Epithelial cell of prostate (primary cell): ENCODE measurements at places on chromosomes 5 and 9.

- no peak for DNase-seq
Observed at GRCh38 chr5:171865471-171865870, 79.9 kb downstream of the SMIM23 start.

DNA sequence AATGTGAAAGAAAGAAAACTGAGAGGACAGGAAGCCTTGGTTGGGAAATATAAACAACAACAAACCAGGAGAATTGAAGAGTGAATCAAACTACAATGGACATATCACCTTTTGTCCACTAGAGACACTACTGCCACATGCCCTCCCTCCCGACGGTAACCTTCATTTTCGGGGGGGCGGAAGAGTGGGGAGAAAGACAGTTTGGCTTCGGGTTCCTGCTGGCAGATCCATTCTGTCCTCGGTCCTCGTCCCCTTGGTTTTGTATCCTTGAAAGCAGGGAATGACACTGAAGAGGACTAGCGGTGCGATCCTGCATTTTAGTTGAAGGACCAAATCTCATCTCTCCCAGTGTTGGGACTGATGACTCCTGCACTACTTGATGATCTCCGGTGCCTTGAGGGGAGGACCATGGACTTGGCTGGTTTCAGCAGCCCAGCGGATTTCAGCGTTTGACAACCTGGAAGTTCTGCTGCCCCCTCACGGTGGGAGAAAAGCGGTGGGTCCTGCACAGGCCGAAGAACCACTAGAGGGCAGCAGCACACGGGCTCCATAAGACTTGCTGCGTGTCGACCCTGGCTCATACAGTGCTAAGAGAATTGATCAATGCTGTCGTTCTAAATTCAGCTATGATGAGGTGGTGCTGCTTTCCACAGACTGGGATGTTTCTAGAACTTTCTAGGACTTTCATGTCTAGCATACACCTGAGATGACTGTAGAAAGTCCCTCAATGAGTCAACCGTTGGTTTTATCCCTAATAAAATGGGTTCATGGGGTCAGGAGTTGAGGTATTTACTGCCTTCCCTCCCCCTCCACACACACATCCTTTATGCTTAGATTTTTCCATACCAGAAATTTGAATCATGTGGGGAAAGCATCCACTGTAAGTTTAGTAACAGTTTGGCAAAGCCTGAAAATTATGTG, 15.1 kb upstream of the ZNF131 start:
- DNase-seq, result peak; percentile 51

DNA sequence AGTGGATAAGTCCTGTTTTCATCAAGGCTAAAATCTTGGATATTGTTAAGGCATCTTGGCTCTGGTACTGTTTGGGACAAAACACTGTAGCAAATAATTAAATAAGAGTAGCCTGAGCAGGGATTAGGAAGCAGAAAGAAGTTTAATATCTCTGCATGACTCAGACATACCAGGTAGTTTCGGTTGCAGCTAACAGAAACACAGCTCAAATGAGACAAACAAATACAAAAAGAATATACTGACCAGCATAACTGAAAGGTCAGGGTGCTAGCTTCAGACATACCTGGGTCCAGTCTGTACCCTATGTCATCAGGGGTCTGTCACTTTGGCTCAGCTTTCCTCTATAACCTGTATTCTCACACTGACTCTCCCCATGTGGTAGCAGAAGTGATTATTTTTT, 156.4 kb upstream of the MAP3K1 start:
- no peak for DNase-seq

DNA sequence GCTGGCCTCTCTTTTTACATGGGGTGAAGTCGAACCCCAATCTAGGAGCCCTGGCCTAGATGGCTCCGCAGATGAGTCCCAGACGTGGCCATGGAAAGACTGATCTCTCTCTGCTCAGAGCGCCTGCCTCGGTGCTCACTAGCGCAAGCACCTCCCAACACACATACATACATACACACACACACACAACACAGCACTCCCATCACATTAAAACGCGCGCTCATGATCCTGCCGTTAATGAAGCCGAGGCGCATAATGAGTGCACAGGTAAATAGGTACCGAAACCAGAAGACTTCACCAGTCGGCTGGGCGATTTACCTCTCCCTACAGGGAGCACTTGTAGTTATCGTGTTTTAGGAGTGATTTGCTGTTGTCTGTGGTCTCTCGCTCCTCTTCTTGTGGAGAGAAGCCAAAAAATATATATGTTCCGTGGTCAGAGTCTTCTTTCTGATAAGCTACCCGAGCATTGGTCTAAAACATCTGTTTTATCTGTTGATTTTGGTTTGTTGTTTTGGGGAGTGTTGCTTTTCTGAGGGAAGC, 207.7 kb downstream of the MEF2C start:
- DNase-seq, result no peak

- DNase-seq, result no peak
Observed at GRCh38 chr5:6886866-6887265, 173.6 kb downstream of the TENT4A start.

DNA sequence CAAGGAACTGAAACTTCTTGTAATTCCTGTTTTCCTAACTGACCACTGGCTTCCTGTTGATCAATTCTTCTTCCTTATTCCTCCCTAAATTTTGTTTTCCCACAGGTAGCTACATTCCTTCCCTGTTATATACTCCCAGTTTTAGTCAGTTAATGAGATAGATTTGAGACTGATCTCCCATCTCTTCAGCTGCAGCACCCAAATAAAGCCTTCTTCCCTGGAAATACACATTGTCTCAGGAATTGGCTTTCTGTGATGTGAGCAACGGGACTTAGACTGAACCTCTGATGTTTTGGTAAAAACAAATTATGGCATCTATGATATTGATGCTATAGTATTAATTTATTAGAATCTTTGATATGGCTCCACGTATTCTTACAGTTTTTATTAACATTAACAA, 617.3 kb upstream of the ST8SIA4 start:
- no peak for DNase-seq

GRCh38 chr5:79859588-79859987, 131.5 kb downstream of the MTX3 start:
- DNase-seq, result no peak

GRCh38 chr9:91312717-91313325, 48.9 kb downstream of the AUH start:
- peak; percentile 89 for DNase-seq

GRCh38 chr5:19676895-19677294, 311.1 kb downstream of the CDH18 start:
- no peak for DNase-seq

DNA sequence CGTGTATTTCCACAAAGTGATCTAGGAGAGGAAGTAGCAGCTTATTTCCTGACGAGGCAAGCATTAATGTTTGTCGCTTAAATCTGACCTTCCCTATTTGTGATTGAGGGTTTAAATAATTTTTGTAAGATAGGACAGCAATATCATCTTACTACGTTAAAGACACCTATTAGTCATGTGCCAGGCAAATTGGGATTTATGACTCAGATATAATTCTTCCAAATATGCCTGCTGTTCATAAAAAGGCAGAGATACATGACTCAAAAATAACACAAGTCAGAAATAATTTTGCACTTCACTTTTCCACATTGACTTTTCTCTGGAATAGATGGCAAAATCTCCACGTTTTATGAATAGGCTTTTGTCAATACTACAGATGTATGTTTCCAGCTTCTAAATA, 43.0 kb upstream of the CDH12 start:
- no peak for DNase-seq

- DNase-seq, result no peak
Observed at GRCh38 chr5:1723476-1723875, 76.2 kb downstream of the MRPL36 start.

- no peak for DNase-seq
Observed at GRCh38 chr9:71766663-71767062, 1.6 kb downstream of the CEMIP2 start.
